Common myeloid progenitor, CD34-positive (primary cell): ENCODE measurements at places on chromosomes 5 and 9.

GRCh38 chr5:141507387-141508091 lies 18.7 kb downstream of the PCDHGC5 start:
- no peak for DNase-seq

DNA sequence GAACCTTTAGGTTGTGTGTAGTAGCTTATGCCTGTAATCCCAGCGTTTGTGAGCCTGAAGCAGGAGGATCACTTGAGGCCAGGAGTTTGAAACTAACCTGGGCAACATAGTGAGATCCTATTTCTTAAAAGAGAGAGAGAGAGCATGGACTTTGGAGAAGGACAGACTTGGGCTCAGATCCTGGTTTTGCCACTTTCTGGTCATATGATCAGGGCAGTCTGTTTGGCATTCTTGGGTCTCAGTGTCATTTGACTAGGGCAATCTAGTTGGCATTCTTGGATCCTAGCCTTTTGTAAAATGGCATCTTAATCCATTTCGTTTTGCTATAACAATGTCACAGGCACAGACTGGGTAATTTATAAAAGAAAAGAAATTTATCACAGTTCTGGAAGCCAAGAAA lies 28.4 kb downstream of the RCL1 start:
- no peak for DNase-seq

- DNase-seq: no peak
Measured at GRCh38 chr5:127486471-127486870, 31.0 kb upstream of the PRRC1 start.

DNA sequence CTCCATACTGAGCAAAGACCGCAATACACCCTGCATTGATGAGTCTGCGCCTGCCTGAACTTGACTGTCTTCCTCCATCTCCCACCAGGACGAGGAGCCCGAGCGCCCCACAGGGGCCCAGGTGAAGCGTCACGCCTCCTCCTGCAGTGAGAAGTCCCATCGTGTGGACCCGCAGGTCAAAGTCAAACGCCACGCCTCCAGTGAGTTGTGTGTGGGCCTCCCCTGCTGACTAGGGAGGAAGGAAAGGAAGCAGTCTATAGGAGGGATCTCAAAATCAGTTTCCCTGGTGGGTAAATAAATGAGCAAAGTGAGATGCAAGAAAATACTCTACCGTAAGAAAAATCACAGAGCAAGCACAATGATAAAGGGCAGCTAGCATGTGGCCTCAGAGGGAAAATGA lies 22.8 kb upstream of the GRPEL2 start:
- DNase-seq: no peak

DNA sequence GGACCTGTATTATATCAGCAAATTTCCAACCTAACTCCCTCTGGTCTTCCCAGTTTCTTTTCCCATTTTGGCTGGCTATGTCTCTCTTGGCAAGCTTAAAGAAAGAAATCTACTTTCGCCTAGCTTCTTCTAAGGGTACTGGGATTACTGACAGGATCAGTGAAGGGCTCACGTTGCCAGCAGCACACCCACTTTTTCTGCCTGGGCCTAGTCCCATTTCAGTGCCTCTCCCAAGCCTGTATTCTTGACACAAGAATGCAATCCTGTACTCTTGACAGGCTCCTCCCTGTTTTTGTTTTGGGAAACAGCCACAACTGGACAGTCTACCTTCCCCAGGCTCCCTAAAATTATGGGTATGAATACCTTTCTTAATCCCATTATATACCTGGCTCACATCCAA lies 170.5 kb downstream of the EPB41L4A start:
- DNase-seq: no peak

DNA sequence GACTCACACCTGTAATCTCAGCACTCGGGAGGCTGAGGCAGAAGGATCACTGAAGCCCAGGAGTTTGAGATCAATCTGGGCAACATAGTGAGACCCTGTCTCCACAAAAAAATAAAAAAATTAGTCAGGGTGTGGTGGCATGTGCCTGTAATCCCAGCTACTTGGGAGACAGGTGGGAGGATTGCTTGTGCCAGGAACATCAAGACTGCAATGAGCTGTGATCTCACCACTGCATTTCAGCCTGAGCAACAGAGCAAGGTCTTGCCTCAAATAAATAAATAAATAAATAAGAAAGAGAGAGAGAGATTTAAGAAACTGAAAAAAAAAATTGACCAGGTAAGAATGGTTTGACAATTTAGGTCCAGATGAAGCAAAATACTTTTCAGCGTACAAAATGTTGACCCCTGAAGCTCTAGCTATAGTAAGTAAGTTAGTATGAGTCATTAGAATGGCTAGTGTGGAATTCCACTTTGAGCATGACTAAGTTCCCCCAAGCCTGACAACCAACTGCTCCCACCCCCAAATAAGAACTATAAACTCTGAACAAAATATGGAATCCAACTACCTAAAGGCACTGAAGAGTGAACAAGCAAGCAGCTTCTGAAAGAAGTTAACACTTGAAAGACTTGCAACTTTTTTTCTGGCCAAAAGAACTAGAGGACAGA lies 217.8 kb upstream of the TLE4 start:
- DNase-seq: no peak

- no peak for DNase-seq
Measured at GRCh38 chr9:119689879-119690278, 320.6 kb upstream of the BRINP1 start.

DNA sequence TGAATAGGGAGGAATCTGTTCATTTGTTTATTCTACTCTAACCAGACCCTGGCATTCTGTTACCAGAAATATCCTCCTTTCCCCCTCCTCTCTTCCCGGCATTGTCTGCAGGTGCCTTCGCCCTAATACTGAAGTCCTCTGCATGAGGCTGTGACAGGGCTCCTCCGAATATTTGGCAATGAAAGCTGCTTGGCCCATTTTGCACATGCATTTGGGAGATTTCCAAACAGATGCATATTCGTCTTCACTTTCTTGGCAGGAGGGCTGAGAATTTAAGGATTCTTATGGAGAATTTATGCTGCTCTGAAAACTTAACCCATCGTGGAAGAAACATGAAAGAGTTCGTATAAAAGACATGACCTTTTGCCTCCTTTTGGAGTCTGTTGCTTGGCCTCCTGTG lies 484.0 kb downstream of the ZNF608 start:
- no peak for DNase-seq

DNA sequence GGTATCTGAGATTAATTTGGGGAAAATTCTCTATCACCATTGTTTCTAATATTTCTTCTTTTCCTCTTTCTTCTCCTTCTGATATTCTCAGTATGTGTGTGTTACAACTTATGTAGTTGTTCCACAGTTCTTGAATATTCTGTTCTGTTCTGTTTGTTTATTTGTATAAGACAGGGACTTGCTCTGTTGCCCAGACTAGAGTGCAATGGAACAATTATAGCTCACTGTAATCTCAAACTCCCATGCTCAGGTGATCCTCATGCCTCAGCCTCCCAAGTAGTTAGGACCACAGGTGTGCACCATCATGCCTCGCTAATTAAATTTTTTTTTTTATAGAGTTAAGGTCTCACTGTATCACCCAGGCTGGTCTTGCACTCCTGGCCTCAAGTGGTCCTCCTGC lies 145.8 kb upstream of the TUT7 start:
- no peak for DNase-seq

GRCh38 chr9:136787690-136788400 lies 3.3 kb upstream of the TMEM141 start:
- DNase-seq: peak; percentile 79

DNA sequence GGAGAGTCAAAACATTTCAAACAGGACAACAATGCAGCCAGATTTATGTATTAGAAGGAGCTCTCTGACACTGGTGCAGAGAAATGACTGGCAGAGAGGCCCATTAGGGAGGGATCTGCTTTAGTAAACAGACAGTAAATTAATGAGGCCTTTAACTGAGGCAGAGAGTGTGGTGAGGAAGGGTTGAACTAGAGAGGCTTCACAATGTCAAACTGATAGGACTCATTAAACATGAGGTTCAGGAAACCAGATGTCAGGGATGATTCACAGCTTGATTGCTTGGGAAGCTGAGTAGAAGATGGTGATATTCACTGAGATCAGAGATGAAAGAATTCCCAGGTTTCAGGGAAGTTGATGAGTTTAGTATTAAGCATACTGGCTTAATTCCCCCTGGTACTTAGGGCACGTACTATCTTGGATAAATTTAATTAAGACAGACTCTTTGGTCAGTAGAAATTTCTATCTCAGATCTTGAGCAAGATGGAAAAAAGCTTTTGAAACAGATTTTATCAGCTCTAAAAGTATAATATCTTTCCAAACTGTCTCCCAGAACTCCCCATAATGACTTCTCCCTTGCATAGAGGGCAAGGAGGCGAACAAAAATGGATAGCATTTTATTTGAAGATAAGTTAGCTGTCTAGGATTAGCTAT lies 8.6 kb upstream of the MUSK start:
- DNase-seq: no peak

DNA sequence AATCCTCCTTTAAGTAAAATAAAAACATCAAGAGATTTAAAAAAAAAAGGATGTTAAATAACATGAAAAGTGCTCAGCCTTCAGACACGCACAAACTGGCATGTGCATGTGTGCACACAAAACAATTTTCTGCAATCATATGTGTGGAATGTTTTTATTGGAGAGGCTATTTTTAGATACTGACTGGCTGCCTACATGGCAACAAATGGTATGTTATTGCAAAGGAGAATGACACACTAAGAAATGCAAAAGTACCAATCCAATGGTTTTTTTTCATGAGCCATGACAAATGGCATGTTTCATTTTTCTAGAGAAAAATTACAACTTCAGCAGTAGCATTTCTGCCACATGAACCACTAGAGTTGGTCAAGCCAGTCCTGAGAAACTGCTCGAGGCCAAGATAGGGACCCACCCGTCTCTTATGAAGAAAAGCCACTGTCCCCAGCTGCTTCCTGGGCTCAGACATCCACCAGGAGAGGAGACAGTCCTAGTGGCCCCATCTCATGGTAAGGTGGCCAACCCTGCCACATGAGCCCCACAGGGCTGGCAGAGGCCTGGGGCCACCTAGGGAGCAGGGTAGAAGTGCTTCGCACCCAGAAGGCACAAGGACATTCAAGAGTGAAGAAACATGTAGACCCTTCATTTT lies 116.4 kb downstream of the MYO10 start:
- no peak for DNase-seq

DNA sequence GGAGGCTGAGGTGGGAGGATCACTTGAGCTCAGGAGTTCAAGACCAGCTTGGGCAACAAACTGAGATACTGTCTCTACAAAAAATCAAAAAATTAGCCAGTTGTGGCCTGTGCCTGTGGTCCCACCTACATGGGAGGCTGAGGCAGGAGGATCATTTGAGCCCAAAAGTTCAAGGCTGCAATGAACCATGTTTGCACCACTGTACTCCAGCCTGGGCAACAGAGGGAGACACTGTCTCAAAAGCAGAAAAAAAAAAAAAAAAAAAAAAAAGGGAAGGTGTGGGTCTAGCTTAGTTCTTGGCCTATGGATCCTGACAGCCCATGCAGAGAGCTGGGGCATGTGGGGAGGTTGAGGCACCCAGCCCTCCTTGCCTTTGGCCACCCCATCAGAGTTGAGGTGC lies 10.9 kb downstream of the PLPP7 start:
- DNase-seq: no peak

DNA sequence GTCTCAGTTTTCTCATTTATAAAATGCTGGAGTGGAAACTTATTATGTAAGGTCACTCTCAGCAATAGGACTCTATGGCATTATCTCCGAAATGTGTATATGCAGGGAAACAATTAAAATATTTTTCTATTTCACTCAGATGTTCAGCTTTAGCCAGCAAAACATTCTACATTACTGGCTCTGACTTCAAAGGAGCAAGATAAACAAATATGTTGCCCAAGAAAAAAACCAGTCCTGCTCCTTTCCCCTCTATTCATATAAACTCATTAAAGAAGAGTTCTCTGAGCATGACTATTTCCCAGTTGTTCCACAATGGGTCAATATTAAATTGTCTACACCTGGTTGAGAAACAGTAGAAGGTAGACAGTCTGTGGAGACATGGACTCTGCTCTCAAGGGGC lies 155.0 kb downstream of the NPR3 start:
- DNase-seq: no peak

GRCh38 chr5:41788941-41789368 lies 81.3 kb downstream of the OXCT1 start:
- DNase-seq: no peak

DNA sequence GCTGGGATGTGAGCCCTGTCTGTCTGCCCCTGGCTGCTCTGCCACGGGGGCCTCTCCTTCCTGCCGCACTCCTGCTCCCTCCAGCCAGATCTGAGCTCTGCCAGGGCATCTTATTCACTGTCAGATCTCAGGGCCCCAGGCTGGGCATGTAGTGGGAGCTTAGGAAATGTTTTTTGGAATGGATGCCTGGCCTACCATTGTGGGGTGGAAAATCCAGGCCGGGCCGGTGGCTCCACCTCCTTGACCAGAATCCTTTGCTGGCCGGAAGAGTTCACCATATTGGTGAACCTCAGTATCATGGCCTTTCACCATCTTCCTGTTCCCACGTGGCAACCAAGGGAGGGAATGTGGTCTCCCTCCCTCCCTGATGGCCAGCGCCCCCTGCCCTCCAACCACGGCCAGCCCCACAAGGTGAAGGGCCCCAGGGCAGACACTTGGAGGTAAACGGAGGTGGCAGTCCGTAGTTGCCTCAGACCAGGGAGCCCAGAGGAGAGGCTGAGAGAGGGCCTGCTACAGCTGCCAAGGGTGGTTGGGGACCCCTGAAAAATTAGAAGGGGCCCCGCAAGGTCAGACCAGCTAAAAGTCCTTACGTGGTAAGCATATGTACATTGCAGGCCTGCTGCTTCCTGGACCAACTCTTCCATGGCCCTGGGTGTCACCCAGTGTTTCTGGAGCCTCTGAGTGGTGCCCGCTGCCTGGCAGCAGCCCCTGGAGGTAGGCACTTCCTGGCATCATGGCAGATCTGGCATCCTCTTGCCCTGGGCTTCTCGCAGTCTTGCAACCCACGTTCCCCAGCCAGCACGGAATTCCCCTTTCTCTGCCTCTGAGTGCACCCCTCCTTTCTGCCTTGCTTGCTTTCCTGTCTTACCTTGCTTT lies 153.3 kb downstream of the RGS3 start:
- no peak for DNase-seq

GRCh38 chr9:133819923-133820322 lies 81.8 kb upstream of the SARDH start:
- no peak for DNase-seq

DNA sequence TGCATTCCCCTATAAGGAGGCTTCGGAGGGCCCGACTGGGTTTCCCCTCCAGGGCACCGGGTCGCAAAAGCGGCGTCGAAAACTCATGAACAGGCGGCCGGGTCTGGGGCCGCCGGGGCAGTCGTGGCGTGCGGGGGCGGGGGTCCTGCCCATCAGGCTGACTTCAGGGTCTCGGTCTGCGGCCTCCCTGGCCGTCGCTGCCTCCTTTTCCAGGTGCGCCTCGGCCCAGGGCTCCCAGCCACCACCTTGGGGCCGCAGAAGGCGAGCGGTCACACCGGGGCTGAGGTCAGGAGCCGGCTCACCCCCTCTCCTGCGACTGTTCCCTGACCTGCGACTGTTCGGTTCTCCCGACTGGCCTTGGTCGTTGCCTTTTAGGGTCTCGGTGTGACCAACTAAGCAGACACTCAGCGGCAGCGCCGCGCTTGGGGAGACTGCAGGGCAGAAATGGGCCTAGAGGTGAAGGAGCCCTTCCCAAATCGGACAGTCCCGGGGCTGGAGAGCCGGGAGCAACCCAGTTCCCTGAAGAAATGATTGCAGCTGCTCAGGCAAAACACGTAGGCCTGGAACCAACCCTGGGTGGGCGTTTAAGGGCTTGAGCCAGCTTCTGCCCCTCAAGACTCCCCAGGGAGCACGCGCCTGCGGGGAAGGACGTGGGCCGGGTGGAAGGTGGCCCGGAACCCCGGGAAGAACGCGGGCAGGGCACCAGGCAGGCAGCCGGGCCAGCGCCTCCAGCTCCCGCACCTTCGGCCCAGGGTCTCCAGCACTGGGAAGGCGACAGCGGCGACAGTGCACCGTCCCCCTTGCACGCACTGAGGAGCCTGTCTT lies 11.2 kb downstream of the IRX2 start:
- DNase-seq: peak; percentile 10

GRCh38 chr5:4941161-4941560 lies 199.0 kb upstream of the ADAMTS16 start:
- DNase-seq: no peak
